ENCODE measurements at places on chromosomes 5 and 9. TPM values are rescaled to one million over a fixed set of nuclear protein-coding genes. Genes with fewer than 3 reads are reported as not detected.
A peak's percentile ranks its signal among the peaks of the same experiment; 100 is the strongest.

NFIL3 gene
- 127 TPM for total RNA-seq

SPINK4 gene
- total RNA-seq, result not detected

TNFSF8 gene
- 148 TPM for total RNA-seq

TEX48 gene
- total RNA-seq, result 0.56 TPM

PCDHGA12 gene
- 0.12 TPM for total RNA-seq

OLFM1 gene
- 0.19 TPM for total RNA-seq

DNA sequence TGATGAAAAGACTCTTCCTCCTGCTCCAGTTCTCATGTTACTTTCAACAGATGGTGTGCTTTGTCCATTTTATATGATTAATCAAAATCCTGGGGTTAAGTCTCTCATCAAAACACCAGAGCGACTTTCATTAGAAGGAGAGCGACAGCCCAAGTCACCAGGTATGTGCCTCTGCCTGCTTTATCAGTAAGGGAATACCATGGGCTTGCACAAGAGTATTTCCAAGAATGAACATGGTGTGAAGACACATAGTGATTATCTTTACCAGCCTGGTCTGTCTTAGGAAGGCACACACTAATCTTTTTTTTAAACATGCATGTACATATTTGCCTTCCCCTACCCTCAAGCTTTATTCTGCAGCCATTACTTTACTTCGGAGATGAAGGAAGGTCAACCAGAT lies 15.2 kb downstream of the NUP214 start:
- H3K27me3 ChIP-seq, result no peaks in the 10 kb centered on the region
- H3K27ac ChIP-seq, result no peak overlapping the region
- no peak for DNase-seq
- H3K4me1 ChIP-seq, result no peaks in the 10 kb centered on the region
- peaks cover 65% of the 10 kb centered on the region for H3K36me3 ChIP-seq
- H3K4me3 ChIP-seq, result no peak overlapping the region

- DNase-seq, result no peak
Measured at GRCh38 chr5:84304599-84304998, 80.1 kb downstream of the EDIL3 start.

DNA sequence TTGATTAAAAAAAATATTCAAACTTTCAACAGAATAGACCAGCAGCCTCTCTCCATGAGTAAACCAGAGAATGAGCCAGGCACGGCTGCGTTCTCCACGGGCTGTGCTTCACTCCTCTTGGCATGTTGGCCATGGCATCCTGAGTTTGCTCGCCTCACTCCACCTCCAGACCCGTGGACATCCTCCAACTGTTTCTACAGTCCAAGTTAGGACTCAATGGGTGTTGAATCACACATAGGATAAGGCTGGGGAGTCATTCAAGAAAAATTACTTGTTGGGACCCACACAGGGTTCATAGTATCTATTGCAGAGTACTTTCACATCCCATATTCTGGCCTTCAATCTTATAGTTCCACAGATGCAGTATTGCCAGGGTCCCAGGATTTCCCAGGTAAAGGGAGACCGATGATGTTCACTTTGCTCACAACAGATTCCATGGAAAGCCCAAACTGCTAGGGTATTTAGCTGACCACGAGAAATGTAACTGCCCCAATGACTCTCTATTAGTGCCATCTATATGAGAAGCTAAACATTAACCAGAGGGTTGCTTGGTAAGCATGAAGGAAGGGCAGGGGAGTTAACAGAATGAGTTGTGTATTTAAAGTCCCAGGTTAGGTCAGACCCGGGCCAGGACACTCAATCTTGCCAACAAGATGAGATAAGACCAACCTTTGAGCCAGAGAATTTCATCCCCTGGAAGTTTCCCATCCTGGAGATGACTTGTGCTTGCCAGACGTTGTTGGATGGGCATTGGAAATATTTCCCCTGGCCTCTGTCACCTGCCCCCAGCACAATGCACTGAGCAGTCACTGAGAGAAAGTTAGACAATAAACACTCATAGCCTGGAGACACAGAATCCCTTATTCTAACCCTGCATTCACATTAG lies 19.7 kb upstream of the GDA start:
- H3K27me3 ChIP-seq, result no peaks in the 10 kb centered on the region
- no peaks in the 10 kb centered on the region for H3K4me1 ChIP-seq
- H3K4me3 ChIP-seq, result no peak overlapping the region
- no peak for DNase-seq

- H3K36me3 ChIP-seq, result no peaks in the 10 kb centered on the region
- no peak overlapping the region for H3K27ac ChIP-seq
- no peak overlapping the region for H3K4me3 ChIP-seq
- no peaks in the 10 kb centered on the region for H3K4me1 ChIP-seq
- DNase-seq, result no peak
Measured at GRCh38 chr5:180387798-180388197, 34.7 kb upstream of the GFPT2 start.

DNA sequence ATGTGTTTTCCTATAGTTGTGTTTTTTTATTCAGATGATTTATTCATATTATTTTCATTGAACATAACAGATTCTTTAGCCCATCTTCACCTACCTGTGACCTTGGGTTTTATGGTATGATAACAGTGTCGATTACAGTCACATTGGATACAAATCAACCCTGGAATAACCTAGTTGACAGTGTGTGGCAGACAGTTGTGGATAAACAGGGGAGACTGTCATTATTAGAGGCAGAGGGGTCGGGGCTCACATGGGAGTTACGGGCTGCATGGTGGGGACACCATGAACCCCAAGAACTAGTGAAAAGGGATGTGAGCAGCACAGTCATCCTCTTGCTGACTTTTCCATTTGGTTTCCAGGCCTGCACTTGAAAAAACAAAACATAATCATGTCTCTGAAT lies 29.9 kb upstream of the MAP1B start:
- no peak for DNase-seq
- H3K4me3 ChIP-seq, result no peak overlapping the region
- no peaks in the 10 kb centered on the region for H3K4me1 ChIP-seq
- no peak overlapping the region for H3K27ac ChIP-seq
- H3K36me3 ChIP-seq, result no peaks in the 10 kb centered on the region

DNA sequence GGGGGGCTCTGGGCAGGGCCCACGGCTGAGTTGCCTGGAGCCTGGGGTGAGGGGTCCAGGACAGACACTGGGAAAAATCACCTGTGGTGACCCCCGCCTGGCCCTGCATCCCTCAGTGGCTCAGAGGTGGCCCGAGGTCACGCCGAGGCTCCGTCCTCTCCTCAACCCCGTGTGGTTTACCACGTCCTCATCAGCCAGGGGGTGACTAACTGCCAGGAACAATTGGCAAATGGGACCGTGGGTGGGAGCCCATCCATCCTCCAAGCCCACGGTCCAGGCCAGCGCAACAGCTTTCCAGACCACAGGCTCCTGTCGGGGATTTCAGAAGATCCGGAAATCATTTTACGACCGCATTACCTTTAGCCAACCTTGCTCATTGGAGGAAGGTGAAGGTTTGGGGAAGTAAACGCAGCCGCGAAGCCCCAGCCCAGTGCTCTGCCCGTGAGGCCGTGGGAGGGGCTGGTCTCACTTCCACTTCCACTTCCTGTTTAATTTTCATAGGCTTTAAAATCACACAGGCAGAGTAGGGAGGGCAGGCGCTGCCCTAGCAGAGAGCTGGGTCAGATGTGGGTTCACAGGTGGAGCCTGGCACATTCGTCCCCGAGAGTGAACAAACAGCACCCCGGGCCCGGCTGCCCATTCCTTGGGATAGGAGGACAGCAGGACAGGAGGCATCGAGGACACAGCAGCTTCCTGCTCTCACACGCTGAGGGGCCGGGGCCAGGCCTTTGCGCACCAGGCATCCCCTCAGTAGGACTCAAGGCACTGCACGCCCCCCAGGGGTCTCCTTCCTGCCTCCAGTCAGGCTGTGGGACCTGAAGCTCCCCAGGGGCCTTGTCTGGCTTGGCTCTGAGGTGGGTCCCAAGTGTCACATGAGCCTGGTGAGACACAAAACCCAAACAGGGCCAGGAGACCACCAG lies 19.8 kb upstream of the SLC9A3 start:
- no peaks in the 10 kb centered on the region for H3K36me3 ChIP-seq
- H3K27me3 ChIP-seq, result peaks cover 9% of the 10 kb centered on the region
- DNase-seq, result peak; percentile 83
- peak overlapping the region; percentile 61 for H3K4me3 ChIP-seq
- peaks cover 8% of the 10 kb centered on the region for H3K4me1 ChIP-seq

GRCh38 chr9:93649610-93650261 lies 73.4 kb downstream of the PHF2 start:
- H3K27me3 ChIP-seq, result no peaks in the 10 kb centered on the region
- H3K4me3 ChIP-seq, result no peak overlapping the region
- DNase-seq, result no peak
- H3K4me1 ChIP-seq, result no peaks in the 10 kb centered on the region
- H3K36me3 ChIP-seq, result peaks cover 22% of the 10 kb centered on the region

GRCh38 chr9:1939926-1940368 lies 75.2 kb upstream of the SMARCA2 start:
- H3K4me1 ChIP-seq, result peaks cover 5% of the 10 kb centered on the region
- H3K27ac ChIP-seq, result no peak overlapping the region
- peaks cover 6% of the 10 kb centered on the region for H3K27me3 ChIP-seq
- DNase-seq, result peak; percentile 75
- H3K4me3 ChIP-seq, result no peak overlapping the region

Measured in activated CD4-positive, alpha-beta T cell treated with anti-CD3 and anti-CD28 coated beads, Interleukin-2, amount 10 ng/mL, durations not matched to agents 24 days and 14 days (primary cell).